NCI-H1048 (cell line): ENCODE measurements at places on chromosomes 16 and 17.

- DNase-seq, result no peak
These were observed 36.5 kb upstream of the DHRS7B start for GRCh38 chr17:21089933-21090901.

GRCh38 chr16:77939968-77940367 is 82.4 kb upstream of the CLEC3A start:
- DNase-seq, result no peak

DNA sequence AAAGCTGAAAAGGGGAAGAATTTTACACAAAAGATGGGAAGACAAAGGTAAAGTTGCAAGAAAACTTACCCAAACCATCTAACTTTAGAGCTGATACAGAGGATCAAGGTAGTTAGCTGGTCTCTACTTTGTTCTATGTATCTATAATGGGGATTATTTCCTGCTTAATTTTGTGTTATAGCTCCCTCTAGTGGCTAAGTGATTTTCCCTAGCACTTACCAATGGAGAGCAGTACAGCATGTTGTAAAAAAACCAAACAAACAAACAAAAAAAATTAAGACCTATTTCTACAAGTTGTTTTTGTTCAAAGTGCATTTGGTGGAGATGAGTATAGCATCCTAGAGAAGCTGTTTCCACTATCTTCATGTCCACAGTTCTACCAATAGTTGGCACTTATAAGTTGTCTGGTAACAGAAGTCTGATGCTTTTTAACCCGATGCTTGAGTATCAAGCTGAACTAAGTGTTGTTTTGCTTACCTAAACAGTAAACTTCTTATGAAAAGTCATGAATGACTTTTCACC is 7.5 kb downstream of the SRSF1 start:
- no peak for DNase-seq

GRCh38 chr16:82055728-82056549 is 20.9 kb downstream of the HSD17B2 start:
- DNase-seq, result no peak

DNA sequence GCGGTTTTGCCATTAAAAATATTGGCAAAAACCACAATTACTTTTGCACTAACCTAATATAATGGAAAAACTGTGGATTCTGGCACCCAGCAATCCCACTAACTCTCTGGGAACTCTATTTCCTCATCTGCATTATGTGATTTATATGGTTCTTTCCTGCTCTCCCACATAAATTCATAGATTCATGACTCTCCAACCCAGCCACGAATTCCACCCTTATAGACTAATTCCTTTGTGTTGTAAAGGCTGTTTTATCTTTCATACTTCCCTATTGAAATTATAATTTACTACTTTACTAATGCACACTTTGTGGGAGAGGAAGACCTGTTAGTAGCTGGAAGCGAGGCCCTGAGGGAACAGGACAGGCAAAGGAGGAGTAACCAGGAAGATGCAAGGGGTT is 88.4 kb upstream of the GNAO1 start:
- no peak for DNase-seq

DNA sequence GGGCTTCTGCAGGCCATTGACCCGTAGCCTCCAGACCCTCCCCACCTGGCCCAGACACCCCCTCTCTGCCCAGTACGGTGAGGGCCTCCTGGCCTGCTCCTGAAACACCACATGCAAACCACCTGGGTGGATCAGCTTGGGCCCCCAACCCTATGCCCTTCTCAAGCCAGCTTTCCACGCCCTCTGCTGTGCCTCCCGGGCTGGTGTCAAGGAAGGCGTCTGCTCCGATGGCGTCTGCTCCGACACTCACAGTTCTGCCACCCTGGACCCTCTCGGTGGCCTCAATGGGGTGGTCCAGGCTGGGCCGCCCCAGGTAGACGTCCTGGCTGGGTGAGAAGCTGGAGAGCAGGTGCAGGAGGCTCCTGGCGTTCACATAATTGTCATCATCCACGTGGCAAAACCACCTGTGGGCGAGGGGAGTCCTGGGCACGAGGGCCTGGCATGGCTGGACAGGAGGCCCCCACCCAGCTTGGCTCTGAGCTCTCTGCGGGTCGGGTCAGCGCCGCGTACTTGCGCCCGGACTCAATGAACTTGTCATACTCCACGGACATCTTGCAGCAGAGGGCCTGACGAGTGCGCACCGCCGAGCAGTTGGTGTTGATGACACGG is 1.4 kb downstream of the RFNG start:
- DNase-seq, result no peak

DNA sequence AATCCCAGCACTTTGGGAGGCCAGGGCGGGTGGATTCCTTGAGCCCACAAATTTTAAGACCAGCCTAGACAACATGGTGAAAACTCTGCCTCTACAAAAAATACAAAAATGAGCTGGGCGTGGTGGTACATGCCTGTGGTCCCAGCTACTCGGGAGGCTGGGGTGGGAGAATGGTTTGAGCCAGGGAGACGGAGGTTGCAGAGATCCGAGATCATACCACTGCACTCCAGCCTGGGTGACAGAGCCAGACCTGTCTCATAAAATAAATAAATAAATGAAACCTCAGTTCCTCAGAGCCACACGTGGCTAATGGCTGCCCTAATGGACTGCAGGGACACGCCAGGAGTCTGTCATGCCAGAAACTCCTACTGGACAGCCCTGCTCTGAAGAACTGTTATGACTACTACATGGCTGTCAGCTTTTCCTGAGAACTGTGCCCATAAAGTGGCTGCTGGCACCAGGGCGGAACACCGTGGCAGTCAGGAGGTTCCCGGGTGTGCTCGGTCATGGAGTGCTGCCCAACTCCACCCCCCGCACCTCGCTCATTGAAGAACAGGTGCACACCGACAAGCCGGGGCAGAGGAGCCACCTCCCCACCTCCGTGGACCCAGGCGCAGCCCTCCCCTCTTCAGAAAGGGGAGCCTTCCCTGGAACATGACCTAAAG is 4.3 kb downstream of the TMEM11 start:
- DNase-seq, result no peak

DNA sequence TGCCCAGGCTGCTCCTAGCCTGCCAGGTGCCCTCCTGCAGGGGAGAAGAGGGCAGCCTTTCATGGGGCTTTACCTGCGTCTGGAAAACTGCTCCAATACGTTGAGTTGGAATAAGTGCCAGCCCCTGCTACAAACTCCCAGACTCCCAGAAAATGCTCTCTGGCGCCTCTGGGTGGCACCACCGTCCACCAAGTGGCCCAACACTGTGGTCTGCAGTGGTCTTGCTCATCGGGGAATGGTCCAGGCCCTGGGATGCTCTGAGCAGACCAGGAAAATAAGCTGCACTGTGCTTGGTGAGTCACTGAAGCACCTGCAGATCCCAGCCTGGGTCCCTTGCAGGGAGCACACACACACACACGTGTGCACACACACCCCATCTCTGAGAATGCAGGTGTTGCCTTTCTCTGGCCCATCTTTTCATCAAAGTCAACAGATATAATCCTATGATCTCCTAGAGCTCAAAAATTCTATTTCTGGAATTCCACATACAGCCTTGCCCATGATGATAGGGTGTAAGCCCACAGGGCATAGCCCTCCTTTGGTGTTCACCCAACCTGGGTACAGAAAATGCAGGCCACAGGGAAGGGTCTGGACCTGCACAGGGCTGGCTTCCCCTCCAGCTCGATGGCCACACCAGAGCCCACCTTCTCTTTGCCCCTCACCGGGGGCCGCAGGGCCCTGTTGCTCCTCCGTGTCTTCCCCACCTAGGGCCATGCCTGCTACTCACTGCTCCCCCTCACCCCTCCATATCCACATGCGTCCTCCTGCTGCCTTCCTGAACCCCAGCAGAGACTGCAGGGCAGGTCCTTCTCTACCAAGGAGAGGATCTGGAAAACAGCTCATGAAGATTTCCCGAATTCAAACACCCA is 20.5 kb downstream of the CDIP1 start:
- no peak for DNase-seq

DNA sequence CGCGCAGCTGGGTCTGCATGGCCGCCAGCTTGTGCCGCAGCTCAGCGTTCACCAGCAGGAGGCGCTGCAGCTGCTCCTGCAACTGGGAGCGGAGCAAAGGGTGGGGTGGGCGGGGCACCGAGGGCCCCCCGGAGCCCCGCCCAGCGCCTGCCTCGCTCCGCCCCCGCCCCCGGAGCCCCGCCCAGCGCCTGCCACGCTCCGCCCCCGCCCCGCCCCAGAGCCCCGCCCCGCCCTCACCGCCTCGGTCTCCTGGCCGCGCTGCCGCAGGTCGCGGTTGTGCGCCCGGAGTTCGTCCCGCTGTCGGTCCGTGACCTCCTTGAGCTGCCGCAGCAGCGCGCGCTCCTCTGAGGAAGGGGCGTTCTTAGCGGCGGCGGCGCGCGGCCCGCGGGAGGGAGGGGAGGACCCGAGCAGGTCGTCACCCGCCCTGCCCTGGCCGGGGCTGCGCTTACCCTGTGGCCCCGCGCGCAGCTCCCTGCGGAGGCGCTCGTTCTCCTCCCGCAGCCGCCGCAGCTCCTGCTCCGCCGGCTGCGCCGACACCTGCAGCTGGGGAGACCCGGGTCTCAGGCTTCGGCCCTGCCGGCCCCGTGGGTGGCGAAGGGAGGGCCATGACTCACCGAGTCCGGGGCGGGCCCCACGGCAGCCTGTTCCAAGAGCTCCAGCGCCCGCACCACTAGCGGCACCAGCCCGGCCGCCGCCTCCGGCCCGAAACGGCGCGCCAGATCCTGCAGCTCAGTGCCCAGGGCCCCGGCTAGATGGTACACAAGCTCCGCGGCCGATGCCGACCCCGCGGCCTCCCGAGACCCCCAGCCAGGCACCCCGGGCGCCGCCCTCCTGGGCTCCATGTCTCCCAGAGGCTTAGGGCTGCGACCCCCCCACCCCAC is 463 bp downstream of the RILP start:
- peak; percentile 75 for DNase-seq

DNA sequence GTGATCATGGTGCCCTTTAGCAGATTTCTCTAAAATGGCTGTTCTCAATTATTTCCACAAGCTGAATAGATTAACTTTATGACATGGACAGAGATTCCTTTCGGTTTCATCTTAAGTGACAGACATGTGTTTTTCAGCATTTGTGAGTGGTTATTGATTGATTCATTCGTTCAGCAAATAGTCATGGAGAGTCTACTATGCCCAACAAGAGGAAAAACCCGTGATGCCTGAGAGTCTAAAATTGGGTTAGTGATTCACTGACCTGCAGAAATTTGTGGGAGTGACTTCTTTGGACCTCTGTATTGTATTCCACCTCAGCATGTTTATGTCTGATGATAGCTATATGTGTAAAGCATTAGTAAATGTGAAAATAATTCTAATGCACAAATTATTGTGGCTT is 28.0 kb upstream of the DUSP14 start:
- DNase-seq, result no peak

GRCh38 chr16:17105239-17105797 is 365.4 kb downstream of the XYLT1 start:
- no peak for DNase-seq

GRCh38 chr17:66304304-66305174 is 2.1 kb downstream of the PRKCA start:
- no peak for DNase-seq

- DNase-seq, result no peak
These were observed 4.9 kb downstream of the MAP3K14 start for GRCh38 chr17:45311760-45312476.

DNA sequence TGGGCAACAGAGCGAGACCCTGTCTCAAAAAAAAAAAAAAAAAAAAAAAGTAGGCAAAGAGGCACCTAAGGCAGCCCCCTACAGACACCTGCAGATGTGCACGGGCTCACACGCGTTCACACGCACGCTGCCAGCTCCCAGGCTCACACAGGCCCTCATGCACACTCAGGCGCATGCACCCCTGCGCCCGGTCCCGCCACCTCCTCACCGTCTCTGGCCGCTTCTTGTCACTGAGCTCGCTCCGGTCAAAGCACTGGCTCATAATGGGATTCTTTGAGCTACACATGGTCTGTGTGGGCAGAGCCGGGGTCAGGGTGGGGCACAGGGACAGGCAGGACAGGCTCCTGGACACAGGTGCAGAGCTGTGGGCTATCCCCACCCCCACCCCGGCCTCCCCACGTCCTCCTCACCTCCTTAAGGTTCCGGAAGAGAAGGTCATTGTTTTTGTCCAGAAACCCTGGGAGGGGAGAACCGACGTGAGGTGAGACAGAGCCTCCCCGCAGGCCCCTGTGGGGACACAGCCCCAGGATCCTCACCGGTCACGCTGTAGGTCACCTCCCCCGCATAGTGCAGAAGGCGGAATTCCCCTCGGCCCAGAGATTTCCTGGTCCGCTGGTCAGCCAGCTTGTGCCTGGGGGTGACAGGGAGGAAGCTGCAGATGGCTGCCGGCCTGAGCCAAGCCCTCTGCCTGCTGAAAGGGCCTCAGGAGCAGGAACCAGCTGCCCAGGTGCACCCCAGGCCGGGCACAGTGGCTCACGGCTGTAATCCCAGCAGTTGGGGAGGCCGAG is 17.9 kb downstream of the MYO1C start:
- DNase-seq, result no peak

DNA sequence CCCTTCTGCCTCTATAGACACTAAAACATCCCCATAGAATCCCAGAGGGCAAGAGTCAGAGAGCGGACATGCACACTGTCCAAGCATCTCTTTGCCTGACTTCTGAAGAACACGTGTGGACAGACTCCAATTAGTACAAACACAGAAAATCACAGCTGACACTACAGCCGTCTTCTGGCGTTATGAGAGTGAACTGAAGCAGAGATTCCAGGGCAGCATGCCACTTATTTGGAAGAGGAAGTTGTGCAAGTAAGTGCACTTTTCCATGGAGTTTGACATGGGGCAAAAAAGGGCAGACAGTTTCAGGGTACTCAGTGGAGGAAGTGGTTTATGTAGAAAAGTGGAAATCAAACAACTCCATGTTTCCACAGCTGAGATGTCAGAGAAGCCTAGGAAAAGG is 16.8 kb upstream of the ZNF287 start:
- no peak for DNase-seq

DNA sequence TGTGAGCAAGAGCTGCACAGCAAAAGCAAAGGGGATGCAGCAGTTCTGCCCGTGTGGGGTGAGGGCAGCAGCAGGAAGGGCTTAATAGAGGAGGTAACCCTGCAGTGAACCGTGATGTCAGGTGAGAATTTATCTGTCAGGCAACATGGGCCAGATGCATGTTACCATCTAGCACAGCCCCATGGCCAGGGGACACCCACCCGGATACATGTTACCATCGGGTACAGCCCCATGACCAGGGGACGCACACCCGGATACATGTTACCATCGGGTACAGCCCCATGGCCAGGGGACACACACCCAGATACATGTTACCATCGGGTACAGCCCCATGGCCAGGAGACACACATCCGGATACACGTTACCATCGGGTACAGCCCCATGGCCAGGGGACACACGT is 99.4 kb downstream of the RBFOX3 start:
- DNase-seq, result no peak

GRCh38 chr17:73628642-73629552 is 15.3 kb downstream of the SDK2 start:
- no peak for DNase-seq

GRCh38 chr16:7404217-7404616 is 71.6 kb downstream of the RBFOX1 start:
- DNase-seq, result no peak
